ENCODE measurements at places on chromosomes 6 and 20. TPM values are rescaled to one million over a fixed set of nuclear protein-coding genes. Genes with fewer than 3 reads are reported as not detected.

The GMPR gene
- 11.9 TPM for polyA plus RNA-seq

DNA sequence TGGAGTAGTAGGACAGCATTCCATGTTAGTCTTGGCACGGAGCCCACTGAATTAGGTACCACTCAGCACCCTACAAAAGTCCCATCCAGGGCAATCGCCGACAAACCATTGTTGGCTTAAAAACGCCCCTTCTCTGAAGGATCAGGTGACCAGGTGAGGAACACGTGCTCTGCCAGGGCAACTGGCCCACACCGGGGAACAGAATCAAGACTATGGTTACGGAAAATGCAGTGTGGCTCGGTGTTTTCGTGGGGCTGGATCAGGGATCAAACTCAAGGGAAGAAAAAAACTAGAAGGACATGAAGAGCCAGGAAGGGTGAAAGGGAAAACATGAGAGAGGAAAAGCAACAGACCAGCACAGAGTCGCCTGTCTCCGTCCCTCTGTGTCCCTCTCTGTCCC lies 177.8 kb upstream of the ARID1B start:
- no peak for DNase-seq

- no peak for DNase-seq
These were observed 69.4 kb upstream of the NAA20 start for GRCh38 chr20:19947611-19948264.

DNA sequence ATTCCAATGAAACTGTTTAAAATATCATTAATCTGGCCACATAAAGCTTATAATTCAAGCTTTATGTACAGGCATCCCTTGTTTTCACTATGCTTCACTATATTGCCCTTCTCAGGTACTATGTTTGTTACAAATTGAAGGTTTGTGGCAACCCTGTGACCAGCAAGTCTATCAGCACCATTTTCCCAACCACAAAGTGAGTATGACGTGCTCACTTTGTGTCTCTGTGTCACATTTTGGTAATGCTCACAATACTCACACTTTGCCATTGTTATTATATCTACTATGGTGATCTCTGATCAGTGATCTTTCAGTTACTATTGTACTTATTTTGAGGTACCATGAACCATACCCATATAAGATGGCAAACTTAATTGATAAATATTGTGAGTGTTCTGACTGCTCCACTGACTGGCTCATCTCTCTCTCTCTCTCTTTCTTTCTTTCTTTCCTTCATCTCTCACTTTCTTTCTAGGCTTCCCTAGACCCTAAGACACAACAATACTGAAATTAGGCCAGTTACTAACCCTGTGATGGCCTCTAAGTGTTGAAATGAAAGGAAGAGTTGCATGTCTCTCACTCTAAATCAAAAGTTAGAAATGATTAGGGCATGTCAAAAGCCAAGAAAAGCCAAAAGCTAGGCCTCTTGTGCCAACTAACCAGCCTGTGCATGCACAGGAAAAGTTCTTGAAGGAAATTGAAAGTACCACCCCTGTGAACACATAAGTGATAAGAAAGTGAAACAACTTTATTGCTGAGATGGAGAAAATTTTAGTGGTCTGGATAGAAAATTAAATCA lies 227.9 kb downstream of the BCAS1 start:
- no peak for DNase-seq

The XKR7 gene
- 0.24 TPM for polyA plus RNA-seq

- DNase-seq, result no peak
These were observed 43.0 kb downstream of the RPRD1B start for GRCh38 chr20:38076548-38076947.

Measured in right renal cortex interstitium (tissue), 3 donors.